ENCODE measurements at places on chromosomes 5 and 9.
A peak's percentile ranks its signal among the peaks of the same experiment; 100 is the strongest.

DNA sequence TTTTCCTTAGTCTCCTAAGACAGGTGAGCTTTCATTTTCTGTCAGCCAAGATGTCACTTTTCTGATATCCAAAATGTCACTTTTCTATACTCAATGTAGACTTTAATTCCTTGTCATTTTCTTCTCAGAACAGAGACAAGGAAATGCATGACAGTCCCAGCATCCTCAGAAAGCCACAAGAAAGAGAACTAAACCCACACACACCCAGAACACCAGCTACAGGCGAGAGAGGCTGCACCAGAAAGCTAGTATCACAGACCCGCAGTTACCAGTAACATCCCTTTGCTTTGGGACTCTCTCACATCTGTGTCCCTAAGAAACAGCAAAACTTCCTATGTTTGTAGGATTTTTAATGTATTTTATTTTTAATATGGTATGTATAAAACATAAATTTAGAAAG is 17.1 kb downstream of the TRMO start:
- no peak for DNase-seq

DNA sequence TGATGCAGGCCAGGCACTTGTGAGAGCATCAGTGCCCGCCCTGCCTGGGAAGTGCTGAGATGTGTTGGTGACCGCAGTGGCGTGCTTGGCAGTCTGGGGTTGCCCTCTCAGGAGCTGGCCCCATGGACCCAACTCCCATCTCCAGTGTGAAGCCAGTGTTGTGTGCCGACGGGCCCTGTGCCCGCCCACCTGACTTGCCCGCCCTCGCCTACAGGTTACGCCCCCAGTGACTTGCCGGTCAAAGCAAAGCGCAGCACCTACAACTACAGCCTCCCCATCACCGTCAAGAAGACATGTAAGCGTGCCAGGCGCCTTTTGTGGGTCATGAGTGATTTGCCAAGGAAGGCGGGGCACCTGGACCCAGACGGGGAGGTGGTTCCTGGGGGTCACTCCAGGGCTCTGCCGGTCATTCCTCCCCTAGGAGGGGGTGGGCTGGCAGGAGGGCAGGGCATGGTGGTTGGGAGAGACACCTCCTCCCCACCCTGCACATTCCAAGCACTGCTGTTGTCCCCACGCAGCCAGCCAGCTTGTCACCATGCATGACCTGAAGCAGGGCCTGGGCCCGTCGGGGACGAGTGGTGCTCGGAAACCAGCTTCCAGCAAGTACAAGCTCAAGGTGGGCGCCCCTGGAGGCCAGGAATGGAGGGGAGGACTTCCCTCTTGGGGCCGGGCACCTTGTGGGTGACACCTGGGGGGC is 7.4 kb upstream of the CEL start:
- DNase-seq, result no peak

- DNase-seq, result no peak
Measured at GRCh38 chr5:73709536-73710129, 83.6 kb downstream of the ARHGEF28 start.

- DNase-seq, result peak; percentile 27
Measured at GRCh38 chr5:42756606-42757601, at the start of gene CCDC152. Gene CCDC152 (plus strand): TSS chr5:42756818. CDS start chr5:42759122, 2,304 bp downstream.

- no peak for DNase-seq
Measured at GRCh38 chr9:124621371-124622328, 114.5 kb upstream of the NR5A1 start.

DNA sequence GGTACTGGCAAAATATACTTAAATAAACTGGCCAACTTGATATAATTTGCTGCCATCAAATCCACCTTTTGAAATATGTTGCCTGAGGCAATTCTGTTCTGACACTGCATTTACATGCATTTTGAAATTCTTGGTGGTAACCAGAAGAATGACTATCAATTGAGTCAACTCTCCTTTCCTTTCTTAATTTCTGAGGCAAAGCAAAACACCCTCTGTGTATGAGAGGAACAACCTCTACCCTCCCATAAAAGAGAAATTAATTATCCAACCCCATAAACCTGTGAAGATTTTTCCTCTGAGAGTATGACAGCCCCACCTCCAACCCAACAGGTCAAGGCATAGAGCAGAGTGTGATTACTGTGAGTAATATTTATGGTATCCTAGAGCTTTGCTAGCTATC is 286.8 kb downstream of the NR2F1-AS1 start:
- no peak for DNase-seq

- no peak for DNase-seq
Measured at GRCh38 chr9:133135146-133135745, 14.2 kb upstream of the RALGDS start.

DNA sequence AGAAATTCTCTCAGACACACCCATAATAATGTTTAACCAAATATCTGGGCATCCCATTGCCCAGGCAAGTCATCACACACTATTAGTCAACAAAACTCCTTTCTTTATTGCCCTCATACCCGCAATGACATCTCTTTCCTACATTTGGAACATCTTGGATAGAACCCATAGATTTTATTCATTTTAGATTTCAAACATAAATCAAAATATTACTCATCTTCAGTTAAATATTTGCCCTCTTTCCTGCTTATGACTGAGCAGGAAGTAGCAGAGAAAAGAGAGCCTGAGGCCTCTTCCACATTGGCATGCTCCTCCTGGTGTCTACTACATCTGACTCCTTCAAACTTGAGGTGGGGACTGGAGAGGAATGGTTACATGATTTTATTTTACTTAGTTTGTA is 592.0 kb downstream of the CHSY3 start:
- DNase-seq, result no peak

DNA sequence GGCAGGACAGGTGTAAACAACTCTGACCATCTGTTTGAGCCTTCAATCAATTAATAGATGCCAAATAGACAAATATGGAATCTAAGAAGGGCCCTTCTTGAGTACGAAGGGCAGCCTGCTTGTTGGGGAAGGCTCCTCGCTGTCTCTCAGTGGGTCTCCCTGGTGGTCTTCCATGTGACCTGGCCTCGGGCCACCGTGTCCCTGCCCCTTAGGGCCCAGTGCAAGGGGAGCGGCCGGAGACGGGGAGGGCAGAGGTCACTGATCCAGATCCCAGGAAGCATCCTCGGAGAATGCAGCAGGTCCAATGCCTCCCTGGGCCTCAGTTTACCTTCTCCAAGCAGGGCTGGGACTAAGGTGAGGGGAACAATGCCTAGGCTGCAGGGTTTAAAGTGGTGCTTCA is 2.5 kb downstream of the DBH start:
- no peak for DNase-seq

GRCh38 chr9:16633794-16634193 is 236.7 kb downstream of the BNC2 start:
- DNase-seq, result no peak

- peak; percentile 63 for DNase-seq
Measured at GRCh38 chr5:180126716-180127681, 55.4 kb upstream of the RNF130 start.

DNA sequence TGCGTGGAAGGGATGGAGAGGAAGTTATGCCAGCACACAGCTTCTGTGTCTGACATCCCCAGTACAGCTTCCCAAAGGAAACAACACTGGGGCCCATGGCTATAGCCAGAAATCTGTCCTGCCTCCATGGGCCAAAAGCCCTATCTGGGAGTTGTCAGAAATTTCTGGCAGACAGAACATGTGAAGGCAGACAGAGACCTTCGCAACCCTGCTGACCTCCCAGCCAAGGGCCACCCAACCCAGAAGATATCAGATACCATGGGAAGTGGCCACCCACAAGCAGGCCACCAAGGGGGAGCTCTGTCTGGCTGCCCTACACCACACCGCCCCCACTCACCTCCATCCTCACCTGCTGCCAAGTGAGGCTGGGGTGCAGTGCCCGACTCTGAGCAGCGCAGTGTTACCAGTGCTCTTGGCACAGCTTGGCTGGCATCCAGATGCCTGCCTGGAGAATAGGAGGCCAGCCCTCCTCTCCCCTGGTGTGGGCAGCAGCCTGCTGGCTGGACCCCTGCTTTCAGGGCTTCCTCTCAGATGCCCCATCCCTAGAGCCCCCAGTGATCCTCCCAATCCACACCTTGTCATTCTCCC is 61.6 kb upstream of the NEURL1B start:
- no peak for DNase-seq

DNA sequence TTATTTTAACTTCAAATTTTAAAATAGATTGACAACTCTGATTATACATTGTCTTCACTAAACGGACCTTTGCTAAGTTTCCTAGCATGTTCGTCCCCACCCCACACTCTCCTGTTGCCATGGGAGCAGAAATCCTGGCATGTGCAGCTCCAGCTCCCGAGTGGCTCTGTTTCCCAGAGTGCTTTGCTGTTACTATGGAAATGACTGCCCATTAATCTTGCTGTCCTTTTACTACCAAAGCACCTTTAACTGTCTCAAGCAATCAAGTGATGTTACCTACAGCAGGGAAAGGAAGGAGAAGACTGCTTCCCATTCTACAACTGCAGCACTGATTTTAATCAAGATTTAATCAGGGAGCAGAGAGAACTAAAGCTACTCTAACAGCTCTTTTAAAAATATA is 212.0 kb upstream of the KIF2A start:
- DNase-seq, result no peak

DNA sequence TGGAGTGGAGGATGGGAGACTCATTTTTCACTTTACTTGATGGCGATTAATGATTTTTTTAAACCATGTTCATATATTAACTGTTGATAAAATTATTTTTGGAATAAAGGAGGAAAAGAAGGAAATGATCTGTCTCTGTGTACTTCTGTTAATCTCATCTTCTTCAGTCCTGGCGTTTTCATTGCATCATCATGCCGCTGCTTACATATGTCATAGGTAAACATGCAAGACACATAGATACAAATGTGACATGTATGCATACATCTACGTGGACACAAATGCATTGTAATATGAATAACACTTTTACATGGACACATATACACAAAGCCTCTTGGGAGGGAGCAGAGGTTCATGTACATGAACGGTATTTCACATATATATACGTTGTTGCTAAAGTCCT is 10.0 kb downstream of the TMEM174 start:
- DNase-seq, result no peak
